Non-pigmented ciliary epithelial cell (primary cell): ENCODE measurements at places on chromosomes 4 and X.

DNA sequence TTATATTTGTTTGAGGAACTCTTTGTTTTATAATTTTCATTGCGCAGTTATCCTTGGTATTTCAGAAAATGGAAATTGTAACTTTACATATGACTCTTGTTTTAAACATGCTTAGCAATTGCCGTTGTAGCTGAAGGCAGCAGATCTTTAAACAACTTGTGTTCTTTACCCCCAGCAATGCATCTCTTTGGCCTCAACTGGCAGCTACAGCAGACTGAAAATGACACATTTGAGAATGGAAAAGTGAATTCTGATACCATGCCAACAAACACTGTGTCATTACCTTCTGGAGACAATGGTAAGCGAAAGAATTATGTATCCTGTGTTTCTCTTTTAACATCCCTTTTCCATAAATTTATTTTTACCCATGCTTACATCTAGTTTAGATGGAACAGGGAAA, 263.6 kb downstream of the DCTD start:
- DNase-seq = peak; percentile 24

DNA sequence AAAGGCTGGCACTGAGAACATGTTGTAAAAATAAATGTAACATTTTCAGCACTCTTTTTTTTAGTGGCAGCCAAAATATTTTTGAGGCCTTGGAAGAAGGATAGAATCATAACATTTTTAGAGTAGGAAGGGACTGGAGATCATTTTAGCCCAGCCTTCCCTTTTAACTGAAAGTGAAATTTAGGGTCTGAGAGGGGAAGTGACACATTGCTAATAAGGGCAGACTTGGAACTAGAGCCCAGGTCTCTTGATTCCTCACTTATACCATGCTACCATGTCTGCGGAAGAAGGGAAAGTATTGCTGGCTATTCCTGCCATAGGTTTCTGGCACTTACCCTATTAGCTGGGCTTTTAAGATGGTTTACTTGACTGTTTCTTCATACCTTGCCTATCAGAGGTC, 4.8 kb downstream of the WDR44 start:
- no peak for DNase-seq

- DNase-seq = no peak
Measured at GRCh38 chr4:71275570-71275969, 63.2 kb upstream of the SLC4A4 start.

- DNase-seq = no peak
Measured at GRCh38 chr4:183993676-183994075, 88.6 kb downstream of the STOX2 start.

- DNase-seq = peak; percentile 32
Measured at GRCh38 chr4:120850018-120850599, 72.4 kb downstream of the PRDM5 start.
